Stimulated activated CD4-positive, alpha-beta T cell treated with anti-CD3 and anti-CD28 coated beads, Interleukin-1b, Interleukin-23, amount 100 ng/mL, for 4 hours (primary cell): ENCODE measurements at places on chromosomes 3 and 15.

GRCh38 chr3:129834580-129834979, 58.9 kb downstream of the TMCC1 start:
- no peak for DNase-seq

GRCh38 chr3:30073622-30074021, 532.8 kb upstream of the TGFBR2 start:
- DNase-seq, result no peak

- DNase-seq, result no peak
Observed at GRCh38 chr3:52132930-52133329, 21.3 kb downstream of the POC1A start.

GRCh38 chr3:136495213-136495612, 245.1 kb downstream of the PCCB start:
- DNase-seq, result no peak

- no peak for DNase-seq
Observed at GRCh38 chr3:160038862-160039562, 50.4 kb downstream of the IL12A start.

DNA sequence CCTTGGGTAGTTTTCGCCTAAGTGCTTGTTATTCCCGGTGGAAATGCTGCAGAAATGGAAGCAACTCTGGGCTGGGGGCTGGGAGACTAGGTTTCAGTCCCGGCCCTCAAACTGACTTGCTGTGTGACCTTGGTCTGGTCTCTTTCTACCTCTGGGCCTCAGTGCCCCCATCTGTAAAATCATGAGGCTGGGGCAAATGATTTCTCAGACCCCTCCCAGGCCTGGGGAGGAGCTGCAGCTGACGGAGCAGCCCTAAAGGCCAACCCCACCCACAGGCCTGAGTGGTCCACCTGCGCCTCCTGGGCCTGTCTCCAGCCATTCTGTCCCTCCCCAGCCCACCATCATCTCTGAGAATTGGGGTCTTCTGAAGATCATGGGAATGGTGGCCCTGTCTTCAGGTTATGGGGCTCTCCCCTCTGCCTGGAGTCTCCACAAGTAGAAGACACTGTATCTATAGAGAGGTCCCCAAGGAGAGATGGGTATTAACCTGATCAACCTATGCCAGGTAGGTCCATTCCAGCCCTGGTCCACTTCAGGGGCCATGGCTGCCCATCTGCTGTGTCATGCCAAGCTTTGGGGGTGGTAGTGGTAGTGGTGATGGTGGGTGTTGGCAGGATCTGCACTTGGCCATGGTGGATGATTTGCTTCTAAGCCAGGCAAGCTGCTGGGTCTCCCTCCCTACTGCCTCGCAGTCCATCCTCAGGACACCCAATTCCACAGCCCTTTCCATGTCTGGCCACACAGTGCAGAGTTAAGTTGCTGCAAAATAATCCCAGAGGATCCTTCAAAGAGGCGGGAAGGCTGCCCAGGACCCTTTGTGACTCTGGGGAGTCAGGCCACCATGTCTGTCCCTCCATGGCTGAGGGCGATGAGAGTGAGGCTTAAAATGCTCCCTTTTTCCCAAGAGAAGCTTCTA, 46.0 kb downstream of the ITGA11 start:
- no peak for DNase-seq

DNA sequence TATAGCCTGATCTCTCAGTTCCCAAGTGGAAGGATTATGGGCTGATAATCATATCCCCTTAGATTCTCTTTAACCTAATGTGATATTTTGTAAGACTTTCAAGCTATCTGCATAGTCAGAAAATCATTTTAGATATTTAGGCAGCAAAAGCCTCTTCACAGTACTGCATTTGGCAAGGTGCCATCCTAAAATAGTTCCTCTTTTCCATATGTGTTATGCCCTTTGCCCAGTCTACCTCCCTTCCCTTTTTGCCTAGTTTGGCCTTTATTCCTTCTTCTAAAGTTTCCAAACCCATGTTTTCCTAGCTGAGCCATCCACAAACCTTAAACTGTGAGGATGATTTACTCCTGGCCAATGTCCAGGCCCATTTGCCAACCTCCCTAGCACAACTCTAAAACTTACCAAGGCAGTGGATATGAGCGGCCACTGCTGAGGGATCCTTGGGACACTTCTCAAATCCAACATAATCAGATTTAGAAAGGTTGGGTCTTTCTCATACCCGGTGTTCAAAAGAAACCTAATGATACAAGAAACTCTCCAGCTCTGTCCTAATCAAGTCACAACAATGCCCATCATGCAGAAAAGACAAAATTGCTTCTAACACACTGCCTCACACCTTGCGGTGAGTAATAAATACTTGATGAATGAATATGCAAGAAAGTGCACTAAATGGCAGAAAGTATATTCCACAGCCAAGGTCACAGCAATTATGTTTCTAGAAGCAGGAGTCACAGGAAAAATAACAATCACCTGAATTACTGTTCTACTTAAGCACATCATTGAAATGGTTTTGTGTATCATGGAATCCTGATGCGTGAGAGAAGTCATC, 493.9 kb downstream of the NLGN1 start:
- DNase-seq, result no peak
